ENCODE measurements at places on chromosomes 3 and 15.

- DNase-seq, result no peak
Observed at GRCh38 chr3:58452176-58452575, 18.5 kb upstream of the PDHB start.

GRCh38 chr3:20215636-20216035, 29.6 kb upstream of the SGO1 start:
- DNase-seq, result no peak

- no peak for DNase-seq
Observed at GRCh38 chr3:174651951-174652350, 207.2 kb upstream of the NAALADL2 start.

DNA sequence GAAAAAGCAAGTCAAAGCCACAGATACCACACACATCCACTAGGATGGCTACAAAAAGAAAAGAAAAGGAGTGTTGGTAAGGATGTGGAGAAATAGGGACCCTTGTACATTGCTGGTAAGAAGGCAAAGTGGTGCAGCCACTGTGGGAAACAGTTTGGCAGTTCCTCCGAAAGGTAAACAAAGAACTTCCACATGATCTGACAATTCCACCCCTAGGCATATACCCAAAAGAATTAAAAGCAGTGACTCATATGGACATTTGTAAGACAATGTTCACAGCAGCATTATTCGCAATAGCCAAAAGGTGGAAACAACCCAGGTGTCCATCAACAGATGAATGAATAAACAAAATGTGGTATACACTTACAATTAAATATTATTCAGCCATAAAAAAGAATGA, 22.2 kb upstream of the GMPPB start:
- DNase-seq, result no peak

- no peak for DNase-seq
Observed at GRCh38 chr15:48421362-48421761, 90.1 kb downstream of the DUT start.

GRCh38 chr3:81851176-81851575, 89.7 kb upstream of the GBE1 start:
- DNase-seq, result no peak

GRCh38 chr3:154025007-154025406, 96.2 kb upstream of the ARHGEF26 start:
- no peak for DNase-seq

GRCh38 chr3:188807006-188807405, 364.8 kb upstream of the TPRG1 start:
- DNase-seq, result no peak

GRCh38 chr15:88913017-88913849, at the start of gene MFGE8:
Gene MFGE8, minus strand, starts transcription at chr15:88913379. Its CDS starts 60 bp downstream, at chr15:88913319.
- DNase-seq, result peak; percentile 69

- DNase-seq, result no peak
Observed at GRCh38 chr3:196662711-196663571, 23.4 kb downstream of the NRROS start.

DNA sequence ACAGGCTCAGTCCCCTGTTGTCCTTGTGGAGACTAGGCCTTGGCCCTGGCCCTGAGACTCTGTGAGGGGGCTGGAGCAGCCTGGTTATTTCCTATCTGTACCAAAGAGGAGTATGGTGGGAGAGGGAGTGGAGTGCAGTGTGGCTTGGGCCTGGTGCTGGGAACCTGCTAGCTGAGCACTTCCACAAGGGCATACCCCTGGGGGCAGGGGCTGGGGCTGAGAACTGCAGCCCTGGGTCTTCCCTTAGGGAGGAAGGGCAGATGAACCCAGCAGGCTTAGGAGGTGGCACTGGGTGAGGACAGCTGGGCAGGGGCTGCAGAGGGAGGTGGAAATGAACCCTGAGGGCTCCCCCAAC, 3.5 kb upstream of the CHST14 start:
- DNase-seq, result no peak

- no peak for DNase-seq
Observed at GRCh38 chr3:32437896-32438295, 46.2 kb downstream of the CMTM7 start.

DNA sequence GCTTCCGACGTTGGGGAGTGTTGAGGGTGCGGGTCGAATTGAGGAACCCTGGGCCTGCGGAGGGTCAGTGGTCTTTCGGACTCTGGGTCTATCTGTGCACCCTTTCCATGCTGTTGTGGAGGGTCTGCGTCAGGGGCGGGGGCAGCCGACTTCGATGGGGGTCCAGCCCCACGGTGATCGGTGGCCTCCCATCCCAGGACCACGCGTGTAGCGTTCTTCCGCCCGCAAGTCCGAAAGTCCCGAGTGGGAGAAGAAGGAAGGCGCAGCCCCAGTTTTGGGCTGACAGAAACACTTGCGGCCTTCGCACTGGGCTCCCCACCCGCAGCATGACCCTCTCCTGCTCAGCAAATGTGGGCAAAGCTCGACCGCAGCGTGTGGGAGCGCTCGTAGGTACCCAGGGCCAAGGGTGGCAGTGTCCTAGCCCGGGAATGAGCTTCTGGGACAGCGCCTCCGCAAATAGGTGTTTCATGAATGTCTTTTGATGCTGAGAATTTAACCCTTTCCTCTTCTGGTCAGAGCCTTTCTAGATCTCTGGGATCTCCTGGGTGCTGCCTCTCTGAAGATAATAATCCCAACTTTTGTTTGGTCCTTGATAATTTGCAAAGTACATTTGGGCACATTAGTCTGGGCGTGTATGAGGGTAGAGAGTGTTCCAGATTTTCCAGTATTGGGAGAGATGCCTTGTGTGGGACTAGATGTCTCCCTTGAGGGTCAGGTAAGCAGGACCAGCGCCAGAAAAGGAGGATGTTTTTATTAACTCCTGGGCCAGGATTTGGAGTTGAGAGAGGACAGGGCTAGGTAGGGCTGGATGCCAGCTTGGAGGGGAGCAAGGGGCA, 2.3 kb upstream of the DLL4 start:
- DNase-seq, result no peak

DNA sequence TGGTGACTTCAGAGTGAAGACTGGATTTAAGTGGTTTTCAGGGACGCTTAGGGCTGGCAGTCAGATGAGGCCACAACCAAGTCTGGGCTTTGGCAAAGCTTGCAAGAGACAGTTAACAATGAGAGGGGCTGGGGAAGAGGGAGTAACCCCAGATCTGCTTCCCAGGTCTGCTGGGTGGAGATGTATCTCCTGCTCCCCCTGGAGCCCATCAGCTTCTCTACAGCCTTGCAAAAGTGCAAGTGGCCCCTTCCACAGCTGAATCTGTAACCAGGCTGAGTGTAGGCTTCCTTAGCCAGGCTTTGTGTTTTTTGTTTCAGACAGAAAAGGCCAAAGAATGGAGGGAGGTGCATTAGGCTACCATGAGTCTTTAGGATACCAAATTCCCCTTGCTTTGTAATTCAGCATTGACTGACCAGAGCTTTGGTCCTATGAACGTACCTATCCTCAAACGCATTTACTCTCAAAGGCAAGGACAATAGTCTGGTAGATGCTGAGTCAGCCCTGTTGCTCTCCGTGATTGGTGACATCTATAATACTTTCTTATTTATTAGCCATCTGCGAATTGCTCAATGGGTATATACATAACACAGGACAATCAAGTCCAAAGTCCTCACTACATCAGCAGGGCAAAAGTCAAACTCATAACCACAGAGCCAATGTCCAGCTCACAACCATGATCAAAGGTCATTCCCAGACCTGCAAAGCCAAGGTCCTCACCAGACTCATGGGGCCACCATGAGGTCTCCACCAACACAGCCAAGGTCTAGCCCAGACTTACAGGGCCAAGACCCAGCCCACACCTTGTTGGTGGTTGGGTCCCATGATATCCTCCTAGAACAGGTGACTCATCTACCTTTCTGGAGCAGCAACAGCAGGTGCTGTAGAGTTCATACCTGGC, 17.1 kb downstream of the CCDC13 start:
- no peak for DNase-seq

GRCh38 chr3:12507591-12508281, 23.5 kb downstream of the TSEN2 start:
- DNase-seq, result no peak

DNA sequence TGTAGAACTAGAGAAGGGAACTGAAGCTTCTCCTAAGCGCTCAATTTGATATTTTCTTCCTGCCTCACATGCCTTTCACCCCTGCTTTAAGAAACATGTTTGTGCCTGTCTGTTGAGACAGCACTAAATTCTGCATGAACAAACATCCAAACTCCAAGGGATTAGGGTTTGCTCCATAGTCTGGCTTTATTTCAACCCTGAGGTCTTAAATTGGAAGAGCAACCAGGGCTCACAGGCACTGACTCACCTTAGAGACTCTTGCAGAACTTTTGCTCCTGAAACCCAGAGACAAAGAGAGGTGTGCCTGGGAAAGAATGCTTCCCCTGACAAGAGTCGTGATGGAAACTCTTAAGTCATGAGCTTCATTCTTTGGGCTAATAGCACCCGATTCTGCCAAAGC, 393.9 kb upstream of the MCTP2 start:
- no peak for DNase-seq

DNA sequence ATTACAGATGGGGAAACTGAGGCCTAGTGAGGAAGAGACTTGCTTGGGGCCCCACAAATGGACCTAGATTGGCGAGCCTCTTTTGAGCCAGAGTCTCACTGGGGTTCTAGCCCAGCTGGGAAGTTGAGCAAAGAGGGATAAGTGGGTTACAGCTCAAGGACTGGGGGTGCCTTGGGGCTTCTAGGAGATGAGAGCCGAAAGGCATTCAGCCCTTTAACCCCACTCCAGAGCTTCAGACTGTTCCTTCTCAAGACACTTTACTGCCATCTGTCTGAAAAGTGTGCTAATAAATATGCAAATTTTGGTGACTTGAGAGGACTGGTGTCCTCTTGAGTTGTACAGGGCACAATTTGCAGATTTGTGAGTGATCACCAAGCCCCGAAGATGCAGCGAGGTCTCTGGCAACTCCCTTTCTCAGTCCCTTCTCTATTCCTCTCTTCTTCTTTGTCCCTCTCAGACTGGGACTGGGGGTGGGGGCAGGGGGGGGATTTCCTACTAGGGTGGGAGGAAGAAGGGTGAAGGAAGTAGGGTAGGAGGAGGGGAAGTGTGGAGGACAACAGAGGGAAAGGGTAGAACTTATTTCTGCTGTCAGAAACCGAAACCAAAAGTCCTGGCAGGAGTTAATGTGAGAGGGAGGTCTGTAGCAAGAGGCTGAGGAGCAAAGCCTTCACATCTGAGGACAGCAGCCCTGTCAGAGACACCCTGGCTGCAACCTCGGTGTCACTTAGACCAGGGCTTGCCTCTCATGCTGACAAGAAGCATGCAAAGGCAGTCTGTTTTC, 16.2 kb upstream of the ANKDD1A start:
- DNase-seq, result peak; percentile 20

DNA sequence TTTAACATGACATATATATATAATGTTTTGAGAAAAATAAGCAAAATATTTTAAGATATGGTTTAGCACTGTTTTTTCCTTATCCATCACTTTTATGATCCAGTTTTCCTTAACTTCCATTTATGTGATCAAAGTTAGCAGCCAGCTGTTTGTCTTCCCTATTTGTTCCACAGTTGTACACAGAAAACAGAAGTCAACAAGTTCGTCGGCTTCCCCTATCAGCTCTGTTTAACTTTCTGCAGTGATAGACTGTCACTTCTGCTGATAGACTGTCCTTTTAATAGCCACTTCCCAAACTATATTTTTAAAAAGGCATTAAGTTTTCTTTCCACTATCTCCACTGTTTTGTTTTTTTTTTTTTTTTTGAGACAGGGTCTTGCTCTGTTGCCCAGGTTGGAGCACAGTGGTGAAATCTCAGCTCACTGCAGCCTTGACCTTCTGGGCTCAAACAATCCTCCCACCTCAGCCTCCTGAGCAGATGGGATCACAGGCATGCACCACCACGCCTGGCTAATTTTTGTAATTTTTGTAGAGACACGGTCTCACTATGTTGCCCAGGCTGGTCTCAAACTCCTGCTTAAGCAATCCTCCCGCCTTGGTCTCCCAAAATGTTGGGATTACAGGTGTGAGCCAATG, 7.2 kb downstream of the FSD2 start:
- no peak for DNase-seq

DNA sequence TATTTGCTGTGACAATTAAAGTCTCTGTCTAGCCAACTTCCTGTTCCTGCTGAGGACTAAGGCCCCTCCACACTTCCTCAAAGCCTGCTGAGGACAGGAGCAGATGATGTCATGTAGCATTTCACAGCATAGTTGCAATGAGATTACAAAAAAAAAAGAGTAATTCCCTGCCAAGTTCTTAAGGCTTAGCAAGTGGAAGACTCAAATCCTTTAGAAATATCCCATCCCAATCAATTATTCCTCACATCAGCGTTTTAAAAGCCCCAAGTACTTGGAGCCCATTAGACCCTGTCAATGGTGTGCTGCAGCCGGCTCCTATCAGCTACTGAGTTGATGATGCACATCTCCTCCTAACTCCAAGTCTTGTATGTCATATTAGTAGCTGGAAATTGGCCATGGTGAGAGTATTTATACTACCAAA, 51.7 kb downstream of the TRANK1 start:
- DNase-seq, result peak; percentile 51

GRCh38 chr3:105885256-105885655, 16.4 kb upstream of the CBLB start:
- no peak for DNase-seq

DNA sequence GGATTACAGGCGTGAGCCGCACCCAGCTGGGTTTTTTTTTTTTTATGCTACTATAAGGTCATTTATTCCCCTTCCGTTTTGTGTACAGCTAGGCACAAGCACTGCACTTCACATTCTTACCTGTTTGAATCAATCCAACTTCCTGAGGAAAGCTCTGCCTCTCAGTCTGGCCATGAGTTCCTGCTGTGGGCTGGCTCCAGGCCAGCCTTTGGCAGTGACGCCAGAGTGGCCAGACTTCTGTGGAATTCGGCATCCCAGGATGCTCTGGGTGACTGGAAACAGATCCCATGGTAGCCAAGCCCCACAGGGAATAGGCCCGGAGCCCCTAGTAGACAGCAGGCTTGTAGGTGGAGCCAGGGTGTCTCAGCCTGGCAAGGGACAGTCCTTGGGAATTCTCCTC, 21.5 kb upstream of the TIMP4 start:
- DNase-seq, result no peak

DNA sequence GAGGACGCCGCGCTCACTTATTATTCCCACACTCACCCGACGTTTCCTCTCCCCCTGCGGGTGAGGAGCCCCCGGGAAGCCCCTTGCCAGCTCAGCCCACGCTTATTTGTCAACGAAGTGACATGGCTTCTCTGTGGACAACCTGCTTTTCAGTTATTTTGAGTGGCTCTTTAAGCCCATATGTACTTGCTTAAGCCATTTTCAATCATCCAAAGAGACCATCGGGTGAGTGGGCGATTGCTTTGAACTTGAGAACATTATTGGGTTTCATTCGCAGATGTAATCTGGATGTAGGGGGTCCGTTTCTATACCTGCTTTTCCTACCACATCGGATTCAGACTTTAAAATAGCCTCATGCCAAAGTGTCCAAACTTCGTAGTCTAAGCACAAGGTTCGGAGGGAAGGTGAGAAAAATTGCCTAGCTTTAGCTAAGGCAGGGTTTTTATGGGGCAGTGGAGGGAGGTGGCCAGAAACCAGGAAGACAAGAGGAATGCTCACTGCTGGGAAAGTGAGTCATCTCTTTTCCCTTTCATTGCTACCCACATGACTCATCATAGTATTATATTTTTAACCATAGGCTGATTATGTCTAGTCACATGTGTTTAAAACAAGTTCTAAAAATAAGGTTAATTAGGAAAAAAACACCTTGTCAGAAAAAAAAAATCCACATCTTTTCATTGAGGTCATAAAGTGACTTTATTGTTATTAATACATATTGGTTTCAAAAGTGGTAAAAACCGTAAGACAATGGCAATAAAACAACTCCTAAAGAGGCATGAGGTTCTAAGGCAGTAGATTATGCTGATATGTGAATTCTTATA, 773.1 kb upstream of the NR2F2 start:
- DNase-seq, result no peak

Measured in T-cell (primary cell).